ENCODE measurements at places on chromosomes 2 and 18. TPM values are rescaled to one million over a fixed set of nuclear protein-coding genes. Genes with fewer than 3 reads are reported as not detected.

The NEU2 gene
- not detected for total RNA-seq

The FBLN7 gene
- 4.5 TPM for total RNA-seq

The AQP12A gene
- total RNA-seq: not detected

The ZNF804A gene
- total RNA-seq: 0.33 TPM

The AQP12B gene
- not detected for total RNA-seq

The SPC25 gene
- total RNA-seq: 0.93 TPM

The MERTK gene
- 29.7 TPM for total RNA-seq

The STPG4 gene
- 0.90 TPM for total RNA-seq

The UGT1A5 gene
- not detected for total RNA-seq

The HYCC2 gene
- 31.4 TPM for total RNA-seq

The ELOA2 gene
- total RNA-seq: not detected

The DSC1 gene
- total RNA-seq: not detected

The TMEM127 gene
- 53.4 TPM for total RNA-seq

The OR6B2 gene
- total RNA-seq: not detected

The IL36A gene
- total RNA-seq: not detected

The MYCN gene
- total RNA-seq: 2.1 TPM

The EMILIN2 gene
- total RNA-seq: 34.5 TPM

The SP5 gene
- total RNA-seq: 3.6 TPM

The ANKRD29 gene
- total RNA-seq: 10.2 TPM

The PARD3B gene
- 36.7 TPM for total RNA-seq

The KCNJ13 gene
- not detected for total RNA-seq

The DTNA gene
- 101 TPM for total RNA-seq

The FAM110C gene
- total RNA-seq: 3.4 TPM

The KHK gene
- 5.1 TPM for total RNA-seq

The CYP26B1 gene
- total RNA-seq: 12.9 TPM

The C2orf66 gene
- total RNA-seq: 0.30 TPM

The SERPINB7 gene
- total RNA-seq: not detected

The MITD1 gene
- total RNA-seq: 28.0 TPM

The LDLRAD4 gene
- 61.9 TPM for total RNA-seq

The TIA1 gene
- total RNA-seq: 150 TPM

The SERPINB13 gene
- not detected for total RNA-seq

The RIT2 gene
- not detected for total RNA-seq

The CTNNA2 gene
- total RNA-seq: 0.12 TPM

The CHRNG gene
- not detected for total RNA-seq

The NR4A2 gene
- 62.0 TPM for total RNA-seq

The CYP1B1 gene
- total RNA-seq: 115 TPM

The SLC11A1 gene
- total RNA-seq: 40.1 TPM

The NLRC4 gene
- 3.7 TPM for total RNA-seq

The SULT1C2 gene
- 1.7 TPM for total RNA-seq

The ATP8B1 gene
- 76.5 TPM for total RNA-seq

The SIGLEC15 gene
- total RNA-seq: 1.2 TPM

The RTTN gene
- 17.5 TPM for total RNA-seq
